ENCODE measurements at places on chromosomes 16 and 17.

DNA sequence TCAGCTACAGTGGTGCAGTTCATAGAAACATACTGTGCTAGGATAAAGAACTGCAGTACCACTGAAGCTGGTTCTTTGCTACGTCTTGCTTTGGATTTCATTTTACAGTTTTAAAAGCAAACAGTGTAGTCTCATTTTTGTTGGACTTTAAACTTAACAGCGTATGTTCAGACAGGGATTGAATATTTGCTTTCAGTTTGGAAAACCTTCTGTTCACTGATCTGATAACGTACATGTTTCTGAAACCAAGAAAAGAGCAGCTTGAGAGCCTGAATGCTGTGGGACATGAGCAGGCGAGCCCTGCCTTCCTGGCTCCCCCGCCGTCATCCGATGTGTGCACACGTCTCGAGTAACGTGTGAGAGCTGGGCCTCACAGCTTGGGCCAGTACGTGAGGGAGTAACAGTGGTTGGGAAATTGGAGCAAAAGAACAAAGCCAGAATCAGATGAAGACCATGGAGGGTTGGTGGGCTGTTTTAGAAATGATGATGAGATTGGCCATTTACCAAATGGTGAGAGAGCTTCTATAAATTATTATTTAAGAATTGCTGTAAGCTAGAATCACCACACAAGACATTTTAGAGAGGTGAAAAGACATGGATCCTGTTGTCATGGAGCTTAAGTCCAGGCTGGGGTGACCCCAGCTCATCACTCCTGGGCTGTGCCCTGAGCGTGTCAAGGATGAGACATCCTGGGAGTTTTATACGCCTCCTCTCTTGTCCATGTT is 20.8 kb upstream of the CLEC18C start:
- DNase-seq, result no peak

- DNase-seq, result no peak
These were observed 59.8 kb downstream of the CYTH1 start for GRCh38 chr17:78722246-78722761.

DNA sequence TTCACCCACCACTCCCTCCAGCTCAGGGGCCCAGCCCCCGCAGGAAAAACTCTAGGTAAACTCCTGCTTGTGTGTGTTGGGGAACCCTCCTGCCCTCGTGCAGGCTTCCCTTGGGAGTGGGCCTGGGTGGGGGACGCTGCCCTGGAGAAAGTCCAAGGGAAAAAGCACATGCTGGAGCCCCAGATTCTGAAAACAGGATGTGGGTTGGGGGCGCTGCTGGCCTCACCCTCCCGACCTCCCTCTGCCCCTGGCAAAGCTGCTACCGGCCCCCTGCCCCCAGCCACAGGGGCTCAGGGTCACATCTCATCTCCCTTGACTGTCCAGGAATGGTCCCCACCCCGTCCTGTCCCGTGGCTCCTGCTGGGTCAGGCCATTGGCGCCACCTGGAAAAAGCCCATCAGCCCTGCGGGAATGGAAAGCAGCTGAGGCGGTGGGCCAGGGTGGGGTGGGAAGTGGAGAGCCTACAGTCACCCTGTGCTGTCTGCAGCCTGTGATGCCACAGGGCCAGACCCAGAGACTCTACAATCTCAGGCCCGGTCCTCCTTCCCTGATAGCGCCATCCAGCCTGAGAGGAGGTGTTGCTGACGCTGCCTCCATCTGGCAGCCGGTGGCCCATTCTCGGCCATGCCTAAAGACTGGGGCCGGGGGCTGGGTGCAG is 2.5 kb upstream of the GJD3 start:
- no peak for DNase-seq

GRCh38 chr17:57926723-57927047 is 28.5 kb downstream of the CUEDC1 start:
- DNase-seq, result no peak

GRCh38 chr17:63113167-63113566 is 147.1 kb downstream of the TANC2 start:
- DNase-seq, result no peak
